Activated CD4-positive, alpha-beta T cell treated with anti-CD3 and anti-CD28 coated beads for 24 hours (primary cell): ENCODE measurements at places on chromosomes 6 and 20.

GRCh38 chr6:139373928-139374356 is 506 bp downstream of the CITED2 start:
- no peak for DNase-seq

DNA sequence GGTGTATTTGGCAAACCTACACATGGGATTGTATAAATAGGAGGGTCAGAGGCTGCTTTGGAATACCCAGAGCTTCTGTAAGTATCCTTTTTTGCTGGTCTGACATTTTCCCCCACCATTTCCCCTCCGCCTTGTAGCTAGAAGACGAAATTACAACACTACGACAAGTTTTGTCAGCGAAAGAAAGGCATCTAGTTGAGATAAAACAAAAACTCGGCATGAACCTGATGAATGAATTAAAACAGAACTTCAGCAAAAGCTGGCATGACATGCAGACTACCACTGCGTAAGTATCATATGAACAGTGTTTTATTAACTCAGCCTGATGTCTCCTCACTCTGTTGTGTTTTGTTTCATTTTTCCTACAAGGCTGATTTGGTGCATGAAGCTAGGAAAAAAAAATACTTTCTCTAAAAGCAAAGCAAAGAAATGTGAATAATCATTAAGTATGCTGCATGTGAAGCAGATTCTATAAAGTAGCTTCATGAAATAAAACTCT is 72.7 kb downstream of the HDDC2 start:
- DNase-seq, result no peak

DNA sequence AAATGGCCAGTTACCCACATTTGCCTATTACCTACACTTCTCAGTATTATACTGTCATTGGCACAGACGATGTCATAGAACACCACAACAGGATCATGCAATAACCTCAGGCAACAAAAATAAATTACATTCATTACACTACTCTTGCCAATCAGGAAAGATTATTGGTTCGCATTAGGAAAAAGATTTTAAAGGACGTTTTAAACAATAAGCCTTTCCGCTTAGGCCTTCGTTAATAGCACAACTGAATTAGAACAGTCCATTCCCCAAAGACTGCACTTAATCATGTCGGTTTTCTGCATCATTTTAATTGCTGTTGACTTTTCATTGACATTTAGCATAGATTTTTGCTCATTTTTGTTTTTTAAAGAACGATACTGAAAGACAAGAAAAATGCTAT is 912 bp upstream of the SENP6 start:
- no peak for DNase-seq

GRCh38 chr20:362271-363254 is 15.7 kb downstream of the NRSN2 start:
- DNase-seq, result no peak

- no peak for DNase-seq
Measured at GRCh38 chr6:168515376-168515775, 74.4 kb downstream of the SMOC2 start.

- DNase-seq, result no peak
Measured at GRCh38 chr6:169935348-169935718, 183.9 kb downstream of the ERMARD start.

GRCh38 chr6:121823437-121823851 is 388.0 kb downstream of the GJA1 start:
- DNase-seq, result no peak

- DNase-seq, result no peak
Measured at GRCh38 chr20:14817101-14817500, 479.7 kb upstream of the FLRT3 start.

- no peak for DNase-seq
Measured at GRCh38 chr6:17450832-17451231, 57.4 kb downstream of the CAP2 start.

DNA sequence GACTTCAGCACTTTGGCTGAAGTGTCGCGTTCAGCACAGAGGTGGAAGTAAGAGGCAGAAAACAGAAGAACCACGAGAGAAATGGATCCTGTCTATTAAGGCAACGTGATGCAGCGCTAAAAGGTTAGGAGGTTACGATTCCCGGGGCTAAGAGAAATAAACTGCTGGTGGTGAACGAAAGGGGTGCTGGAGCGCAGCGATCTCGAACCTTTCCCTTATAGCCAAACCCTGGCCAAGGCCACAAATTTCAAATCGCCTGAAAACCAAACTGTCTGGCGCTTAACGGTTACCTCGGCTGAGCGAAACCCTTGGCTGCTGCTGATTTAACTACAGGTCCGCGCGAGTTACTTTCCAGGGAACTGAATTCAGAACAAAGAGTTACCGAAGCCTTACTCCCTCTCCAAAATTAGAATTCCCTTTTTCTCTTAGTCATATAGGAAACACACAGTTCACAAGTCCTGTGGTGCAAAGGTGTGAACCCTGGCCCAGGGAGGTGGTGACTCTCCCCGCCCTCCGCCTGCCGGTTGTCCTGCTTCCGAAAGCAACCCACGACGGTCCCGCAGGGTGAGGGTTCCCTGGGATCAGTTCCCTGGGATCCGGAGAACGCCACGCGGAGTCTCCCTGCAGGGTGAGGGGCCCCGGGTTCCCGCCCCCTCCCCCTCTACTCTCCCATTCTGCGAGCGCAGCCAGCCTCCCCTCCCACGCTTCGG is 1.3 kb upstream of the SLC35D3 start:
- no peak for DNase-seq

GRCh38 chr6:3451498-3451897 is 5.4 kb downstream of the SLC22A23 start:
- no peak for DNase-seq

DNA sequence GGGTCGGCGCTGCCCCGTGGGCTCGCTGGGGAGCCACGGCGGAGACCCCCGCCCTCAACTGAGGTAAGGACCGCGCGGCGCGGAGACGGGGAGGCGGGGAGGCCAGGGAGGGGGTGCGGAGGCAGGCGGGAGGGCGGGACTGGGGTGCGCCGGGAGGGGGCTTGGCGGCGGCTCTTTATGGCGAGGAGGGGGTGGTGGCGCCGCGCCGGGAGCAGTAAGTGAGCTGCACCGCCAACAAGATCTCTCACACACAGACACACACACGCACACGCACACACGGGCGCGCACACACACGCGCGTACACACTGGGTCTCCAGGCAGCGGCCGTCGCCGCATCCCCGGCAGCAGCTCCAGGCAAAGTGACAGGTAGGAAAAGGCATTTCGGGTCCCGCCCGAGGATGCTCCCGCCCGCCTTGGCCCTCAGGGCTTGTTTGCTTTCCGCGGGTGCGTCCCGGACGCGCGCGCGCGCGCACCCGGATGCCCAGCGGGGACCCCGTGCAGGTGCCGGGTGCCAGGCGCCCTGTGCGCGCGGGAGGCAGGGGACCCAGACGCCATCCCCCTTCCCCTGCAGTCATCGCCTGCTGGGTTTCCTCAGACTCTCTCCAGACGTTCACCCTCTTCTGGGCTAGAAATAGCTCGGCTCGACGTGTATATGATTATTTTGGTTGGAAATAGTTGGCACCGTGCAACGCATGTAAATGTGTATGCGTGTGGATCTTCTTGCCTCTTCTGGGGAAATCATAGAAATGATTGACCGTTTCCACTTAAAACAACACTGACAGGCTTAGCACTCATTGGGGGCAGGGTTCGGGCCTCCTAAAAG is at the start of gene PLCB4:
Gene PLCB4 (plus strand): TSS at position 247 of the 823 bp plus-strand sequence. CDS start 238,728 bp downstream, outside the sequence.
- DNase-seq, result no peak

- no peak for DNase-seq
Measured at GRCh38 chr6:10630178-10630577, 64.2 kb downstream of the C6orf52 start.

- DNase-seq, result peak; percentile 13
Measured at GRCh38 chr20:38165089-38165965, at the start of gene TGM2. TSS of gene TGM2 (minus strand) at chr20:38165270. CDS start at chr20:38165198, 72 bp downstream.

- DNase-seq, result no peak
Measured at GRCh38 chr6:159023893-159024292, 20.9 kb downstream of the TAGAP start.

- DNase-seq, result no peak
Measured at GRCh38 chr20:56774873-56775272, 145.8 kb downstream of the TFAP2C start.

- no peak for DNase-seq
Measured at GRCh38 chr6:148816117-148816516, 69.3 kb downstream of the UST start.
